ENCODE measurements at places on chromosomes 6 and 20.

DNA sequence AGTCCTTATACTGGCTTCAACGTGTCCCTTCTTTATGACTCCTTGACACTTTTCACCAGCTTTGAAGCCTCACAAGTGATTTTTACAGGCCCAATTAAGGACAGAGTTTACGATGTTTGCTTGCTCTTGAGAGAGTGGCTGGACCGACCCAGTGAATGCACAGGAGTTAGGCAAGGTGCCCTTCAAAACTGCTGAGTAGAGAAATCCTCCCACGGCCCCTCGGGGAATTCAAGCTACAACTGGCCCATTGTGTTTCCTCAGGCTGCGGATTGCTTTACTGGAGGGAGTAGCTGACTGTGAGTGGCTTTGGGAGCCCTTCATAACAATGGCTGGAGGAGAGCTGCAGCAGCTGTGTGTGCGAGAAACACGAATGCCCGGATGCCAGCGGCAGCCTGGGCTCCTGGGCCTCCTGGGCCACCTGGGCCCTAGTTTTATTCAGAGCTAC lies 50.0 kb downstream of the SGK1 start:
- no peak for DNase-seq

DNA sequence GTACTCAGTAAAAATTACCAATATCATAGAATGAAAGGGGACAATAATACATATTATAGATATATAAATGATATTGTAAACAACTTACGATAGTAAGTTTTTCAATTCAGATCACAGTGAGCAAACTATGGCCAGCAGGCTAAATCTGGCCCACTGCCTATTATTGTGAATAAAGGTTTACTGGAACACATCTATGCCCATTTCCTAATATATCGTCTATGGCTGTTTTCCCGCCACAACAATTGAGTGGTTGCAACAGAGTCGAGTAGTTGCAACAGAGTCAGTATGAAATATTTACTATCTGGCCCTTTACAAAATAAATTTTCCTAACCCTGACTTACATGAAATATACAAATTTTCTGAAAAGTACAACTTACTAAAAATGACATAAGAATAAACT lies 297.3 kb upstream of the KCNQ5 start:
- DNase-seq = no peak

GRCh38 chr6:10526156-10526555 lies 5.0 kb downstream of the GCNT2 start:
- DNase-seq = no peak

- DNase-seq = no peak
Observed at GRCh38 chr6:54107470-54108090, 3.7 kb upstream of the MLIP start.

GRCh38 chr6:32096394-32097258 lies 12.5 kb downstream of the TNXB start:
- no peak for DNase-seq

DNA sequence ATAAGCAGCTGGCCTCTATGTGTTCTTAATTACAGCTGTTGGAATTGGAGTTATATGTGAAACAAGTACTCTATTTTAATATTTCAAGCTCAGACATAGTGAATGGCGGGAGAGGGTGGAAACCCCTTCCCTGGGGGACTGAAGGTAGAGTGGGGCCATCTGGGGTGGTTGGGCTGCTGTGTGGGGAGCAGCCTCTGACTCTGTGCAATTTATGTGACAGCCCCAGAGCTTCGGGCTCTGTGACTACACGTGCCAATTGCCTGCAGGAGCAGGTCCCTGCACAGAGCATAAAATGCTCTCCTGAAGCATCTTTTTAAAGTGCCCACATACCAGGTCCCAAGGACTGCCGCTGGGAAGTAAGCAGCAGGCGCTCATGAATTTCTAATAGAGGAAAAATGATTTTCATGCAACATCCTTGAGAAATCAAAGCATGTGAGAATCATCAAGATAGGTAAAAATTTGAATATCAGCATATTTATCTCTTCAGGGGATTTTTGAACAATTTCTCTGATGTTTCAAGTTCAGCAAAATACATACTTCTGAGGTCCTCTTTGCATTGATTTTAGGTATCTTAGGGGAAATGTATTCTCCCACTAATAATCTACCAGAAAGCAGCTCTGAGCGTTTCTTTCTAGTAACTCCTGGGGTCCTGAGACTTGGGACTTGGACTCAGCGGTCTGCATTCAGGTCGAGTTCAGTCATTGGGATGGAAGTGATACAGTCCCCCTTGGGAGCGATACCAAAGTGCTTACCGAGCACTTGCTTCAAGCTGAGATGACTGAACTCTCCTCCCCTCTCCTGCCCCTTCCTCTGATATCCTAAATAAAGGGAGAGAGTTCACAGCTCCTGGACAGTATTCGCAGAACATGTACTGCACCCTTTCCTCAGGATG lies 40.0 kb downstream of the ALDH8A1 start:
- no peak for DNase-seq

GRCh38 chr20:55174635-55175034 lies 699.2 kb downstream of the DOK5 start:
- DNase-seq = no peak

DNA sequence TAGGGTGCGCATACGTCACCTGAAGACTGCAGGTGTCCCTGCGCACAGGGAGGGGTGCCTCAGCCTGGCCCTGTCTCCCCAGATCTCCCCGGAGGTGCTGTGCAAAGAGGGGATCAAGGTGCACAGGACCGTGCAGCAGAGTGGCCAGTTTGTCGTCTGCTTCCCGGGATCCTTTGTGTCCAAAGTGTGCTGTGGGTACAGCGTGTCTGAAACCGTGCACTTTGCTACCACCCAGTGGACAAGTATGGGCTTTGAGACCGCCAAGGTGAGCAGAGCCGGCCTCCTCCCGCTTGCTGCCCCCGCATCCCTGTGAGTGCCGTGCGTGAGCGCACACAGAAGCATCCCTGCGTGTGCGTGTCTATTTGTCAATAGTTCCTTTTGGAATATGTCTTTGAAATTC lies 150.7 kb downstream of the DTNBP1 start:
- DNase-seq = no peak

GRCh38 chr6:146183831-146184230 lies 155.0 kb downstream of the GRM1 start:
- no peak for DNase-seq

GRCh38 chr6:130611366-130611765 lies 215.8 kb upstream of the SMLR1 start:
- no peak for DNase-seq

- DNase-seq = no peak
Observed at GRCh38 chr6:22380236-22380635, 83.4 kb upstream of the PRL start.

All from stromal cell of bone marrow (primary cell).